ENCODE measurements at places on chromosomes 3 and 15.

- DNase-seq: no peak
Observed at GRCh38 chr15:100032358-100033085, 299.3 kb upstream of the LYSMD4 start.

DNA sequence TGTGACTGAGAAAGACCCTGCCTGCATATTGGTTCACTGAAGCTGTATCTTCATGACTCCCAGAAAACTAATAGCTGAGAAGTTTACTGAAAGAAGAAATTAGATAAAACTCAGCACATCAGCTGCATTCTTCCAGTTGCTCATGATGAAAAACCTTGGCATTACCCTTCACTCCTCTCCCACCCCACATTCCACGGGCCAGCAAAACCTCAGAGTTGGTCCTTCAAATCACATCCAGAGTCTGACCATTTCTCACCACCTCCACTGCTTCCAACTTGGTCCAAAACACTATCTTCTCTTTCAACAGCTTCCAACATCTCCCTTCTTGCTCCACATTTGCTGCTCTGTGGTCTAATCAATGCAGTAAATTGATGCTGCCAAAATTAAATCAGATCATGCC, 97.1 kb downstream of the CD47 start:
- no peak for DNase-seq

DNA sequence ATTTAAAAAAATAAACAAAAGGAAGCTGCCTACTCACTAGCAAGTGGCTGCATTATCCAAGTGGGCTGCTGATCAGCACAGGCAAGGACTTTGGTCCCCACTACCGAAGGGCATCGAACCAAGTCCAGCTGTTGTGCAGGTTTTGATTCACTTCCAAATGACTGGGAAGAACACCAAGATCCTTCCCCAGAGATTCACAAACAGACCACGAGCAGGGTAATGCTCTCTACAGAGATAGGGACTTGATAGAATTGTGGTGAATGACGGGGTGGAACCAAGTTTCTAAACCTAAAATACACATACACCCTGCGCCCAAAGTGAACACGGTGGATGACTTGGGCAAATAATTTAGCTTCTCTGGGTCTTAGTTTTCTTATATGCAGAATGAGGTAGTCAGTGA, 203.7 kb upstream of the ICE2 start:
- DNase-seq: no peak

DNA sequence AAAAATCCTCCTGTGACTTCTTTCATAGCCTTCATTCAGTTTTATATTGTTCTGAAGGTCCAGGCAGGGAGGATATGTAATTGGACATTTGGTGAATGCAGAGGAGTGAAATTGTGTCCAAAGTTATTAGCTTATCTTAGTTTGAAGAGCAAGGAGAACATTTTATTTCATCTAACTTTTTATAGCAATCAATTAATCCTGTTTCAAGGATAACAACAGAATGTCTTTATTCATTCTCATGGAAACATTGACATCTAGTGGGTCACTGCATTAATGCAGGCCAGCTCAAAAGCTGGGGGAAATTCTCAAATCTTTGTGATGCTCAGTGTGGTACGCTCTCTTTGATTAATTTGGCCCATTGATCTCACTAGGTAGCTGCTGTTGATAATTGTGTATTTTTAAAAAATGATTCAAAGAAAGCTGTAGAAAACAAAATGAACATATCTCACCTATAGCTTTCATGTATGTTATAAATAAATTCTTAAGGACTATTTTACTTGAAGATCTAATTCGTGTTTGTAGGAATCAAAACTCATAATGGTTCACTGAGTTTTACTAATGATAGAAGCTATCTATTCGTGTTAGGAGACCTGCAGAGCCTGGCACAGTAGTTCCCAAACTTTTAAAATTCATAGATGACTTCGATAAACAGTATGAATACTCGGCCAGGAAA, 150.8 kb upstream of the KCNMB2 start:
- peak; percentile 52 for DNase-seq

DNA sequence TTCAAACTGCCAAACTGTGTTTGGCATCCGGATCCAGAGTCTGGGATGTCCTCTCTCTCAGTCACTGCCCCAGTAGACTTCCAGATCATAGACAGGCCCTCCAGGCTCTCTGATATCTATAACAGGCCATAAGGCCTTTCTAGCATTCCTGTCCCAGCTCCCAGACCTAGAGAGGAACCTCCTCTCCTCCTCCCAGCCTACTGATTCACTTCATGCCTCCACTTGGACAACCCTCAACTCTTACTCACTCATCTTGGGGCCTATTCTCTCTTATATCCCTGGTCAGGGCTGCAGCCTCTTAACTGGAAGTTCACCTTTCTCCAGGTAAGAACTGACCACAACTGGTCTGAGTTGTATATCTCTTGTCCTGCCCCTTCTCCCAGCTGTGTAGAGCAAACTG, 253.7 kb upstream of the TRIM42 start:
- DNase-seq: no peak

- no peak for DNase-seq
Observed at GRCh38 chr3:52923963-52924362, 26.6 kb upstream of the STIMATE start.

DNA sequence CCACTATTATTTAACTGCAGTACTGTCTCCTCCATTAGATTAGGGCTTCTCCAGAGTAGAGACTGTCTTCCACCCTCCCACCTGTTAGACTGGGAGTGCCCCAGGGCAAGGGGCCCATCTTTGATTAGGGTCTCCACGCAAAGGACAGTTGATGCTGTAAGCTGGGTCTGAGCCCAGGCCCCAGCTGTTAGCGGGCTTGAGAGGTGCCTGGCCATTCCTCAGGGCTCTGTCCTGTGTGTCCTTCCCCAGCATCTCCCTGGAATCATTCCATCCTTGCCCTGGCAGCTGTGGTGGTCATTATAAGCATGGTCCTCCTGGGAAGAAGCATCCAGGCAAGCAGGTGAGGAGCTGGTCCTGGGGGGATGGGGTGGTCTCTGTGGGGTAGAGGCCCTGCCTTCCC, 6.1 kb downstream of the SLC51B start:
- DNase-seq: no peak

DNA sequence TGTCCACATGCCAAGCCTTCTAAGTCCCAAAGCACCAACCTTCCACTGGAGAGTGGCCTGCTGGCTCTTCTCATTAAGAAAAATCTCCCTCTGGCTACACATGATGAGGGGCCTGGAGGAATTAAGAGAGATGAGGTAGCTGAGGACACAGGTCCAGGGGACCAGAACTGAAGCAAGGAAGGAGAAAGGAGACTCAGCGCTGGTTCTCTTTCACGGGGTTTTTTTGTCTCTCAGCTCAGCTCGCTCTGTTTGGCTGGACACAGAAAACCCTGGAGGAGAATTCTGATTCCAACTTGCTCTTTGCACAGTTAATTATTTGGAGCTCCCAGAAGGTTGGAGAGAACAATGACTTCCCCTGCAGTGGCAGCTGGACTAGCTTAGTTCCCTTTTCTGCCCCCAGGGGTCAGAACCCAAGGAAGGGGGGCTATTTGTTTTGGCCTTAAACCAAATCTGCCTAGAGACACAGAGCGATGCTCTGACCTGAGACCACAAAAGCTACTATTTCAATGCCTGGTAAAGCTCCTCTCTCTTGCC, 507.6 kb downstream of the FHIT start:
- peak; percentile 82 for DNase-seq

GRCh38 chr3:141812084-141812483, 48.9 kb downstream of the GRK7 start:
- no peak for DNase-seq

GRCh38 chr3:128133273-128133883, 9.8 kb upstream of the RUVBL1 start:
- peak; percentile 52 for DNase-seq

- no peak for DNase-seq
Observed at GRCh38 chr3:28972921-28973320, 307.9 kb upstream of the RBMS3 start.

DNA sequence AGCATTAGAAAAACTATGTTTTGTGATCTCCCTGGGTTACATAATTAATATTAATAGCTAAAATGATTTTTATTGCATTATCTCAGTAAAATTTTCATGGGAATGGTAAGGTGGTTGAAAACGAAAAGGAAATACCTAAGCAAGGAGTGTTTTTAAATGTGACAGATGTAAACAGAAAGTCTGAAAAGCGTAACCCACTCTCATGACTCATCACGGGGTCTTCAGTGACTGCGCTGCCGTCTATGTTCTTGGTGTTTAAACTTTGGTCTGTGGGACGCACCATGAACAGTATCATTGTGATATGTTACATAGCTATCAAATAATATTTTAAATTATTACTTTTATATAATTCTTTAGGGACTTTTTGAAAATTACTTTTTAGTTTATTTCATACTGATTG, 19.8 kb downstream of the LRCH3 start:
- no peak for DNase-seq

GRCh38 chr15:96348112-96349027, 17.9 kb downstream of the NR2F2 start:
- no peak for DNase-seq

GRCh38 chr15:63367390-63367789, 14.3 kb downstream of the CA12 start:
- no peak for DNase-seq

DNA sequence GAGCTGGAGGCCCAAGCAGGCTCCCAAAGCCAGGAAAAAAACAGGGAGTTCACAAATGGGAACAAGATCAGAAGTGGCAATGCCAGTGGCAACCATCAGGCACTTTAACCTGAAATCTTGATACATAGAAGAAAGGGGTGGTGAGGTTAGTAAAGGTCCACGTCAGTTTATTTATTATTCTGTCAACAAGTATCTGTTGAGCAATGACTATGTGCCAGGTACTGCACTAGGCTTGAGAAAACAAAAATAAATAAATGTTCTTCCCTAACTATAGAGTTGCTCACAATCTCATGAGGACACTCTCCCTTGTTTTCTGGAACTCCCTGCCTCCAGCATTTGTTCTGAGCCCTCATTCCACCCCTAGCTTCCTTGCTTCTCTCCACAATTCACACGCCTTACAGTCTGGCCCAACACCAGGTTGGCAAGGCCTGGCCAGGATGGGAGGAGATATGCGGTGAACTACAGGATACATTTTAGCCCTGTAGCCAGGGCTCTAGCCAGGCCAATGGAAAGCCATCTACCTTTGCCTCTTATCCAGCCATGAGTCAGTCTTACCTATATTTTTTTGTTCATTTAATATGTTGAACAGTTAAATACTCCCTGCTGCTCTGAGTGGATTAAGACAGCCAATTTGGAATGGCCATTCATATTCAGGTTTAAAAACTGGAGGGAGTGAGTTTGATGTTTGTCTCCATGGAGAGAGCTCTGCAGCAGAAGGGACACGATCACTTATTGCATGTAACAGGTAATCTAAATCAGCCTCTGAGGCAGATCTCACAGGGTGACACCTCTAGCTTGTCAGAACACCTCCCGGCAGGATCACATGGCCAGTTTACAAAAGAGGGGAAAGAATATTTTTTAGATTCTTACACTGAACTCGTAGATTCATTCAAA, 161.9 kb upstream of the ATP11B start:
- no peak for DNase-seq

DNA sequence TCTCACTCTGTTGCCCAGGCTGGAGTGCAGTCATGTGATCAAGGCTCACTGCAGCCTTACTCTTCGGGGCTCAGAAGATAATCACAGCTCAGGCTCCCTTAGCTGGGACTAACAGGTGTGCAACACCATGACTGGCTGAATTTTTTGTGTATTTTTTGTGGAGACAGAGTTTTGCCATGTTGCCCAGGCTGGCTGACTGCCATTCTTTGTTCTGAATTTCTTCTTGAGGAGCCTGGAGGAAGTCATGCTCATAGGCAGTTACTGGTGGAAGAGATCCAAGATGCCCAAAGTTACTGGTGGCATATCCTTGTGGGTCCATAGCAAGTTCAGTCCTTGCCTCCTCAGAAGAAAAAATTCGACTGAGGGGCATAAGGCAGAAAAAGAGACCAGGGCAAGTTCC, 16.6 kb upstream of the UBP1 start:
- no peak for DNase-seq

DNA sequence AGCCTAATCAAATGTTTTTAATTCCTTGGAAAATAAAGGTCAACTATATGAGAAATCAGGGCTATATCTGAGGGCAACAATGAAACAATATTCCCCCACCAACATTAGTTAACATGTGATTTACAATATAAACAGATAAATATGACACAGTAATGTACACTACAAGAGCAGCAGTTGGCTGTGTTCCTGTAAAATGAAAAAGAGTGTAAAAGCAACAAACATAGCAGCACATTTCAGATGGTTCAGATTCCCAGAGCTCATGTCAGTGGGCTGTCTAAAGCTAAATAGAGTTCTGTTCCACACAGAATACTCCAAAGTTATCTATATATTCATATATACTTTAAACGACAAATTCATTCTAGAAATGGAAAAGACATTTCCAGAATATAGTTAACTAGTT, 42.6 kb downstream of the ANKRD28 start:
- no peak for DNase-seq

GRCh38 chr15:91936927-91937326, 83.4 kb downstream of the SLCO3A1 start:
- no peak for DNase-seq

GRCh38 chr3:67458896-67459530, 195.4 kb downstream of the SUCLG2 start:
- no peak for DNase-seq

GRCh38 chr15:92883163-92883875, 16.8 kb upstream of the CHD2 start:
- DNase-seq: peak; percentile 67

- no peak for DNase-seq
Observed at GRCh38 chr3:128152419-128153155, 694 bp upstream of the EEFSEC start.

DNA sequence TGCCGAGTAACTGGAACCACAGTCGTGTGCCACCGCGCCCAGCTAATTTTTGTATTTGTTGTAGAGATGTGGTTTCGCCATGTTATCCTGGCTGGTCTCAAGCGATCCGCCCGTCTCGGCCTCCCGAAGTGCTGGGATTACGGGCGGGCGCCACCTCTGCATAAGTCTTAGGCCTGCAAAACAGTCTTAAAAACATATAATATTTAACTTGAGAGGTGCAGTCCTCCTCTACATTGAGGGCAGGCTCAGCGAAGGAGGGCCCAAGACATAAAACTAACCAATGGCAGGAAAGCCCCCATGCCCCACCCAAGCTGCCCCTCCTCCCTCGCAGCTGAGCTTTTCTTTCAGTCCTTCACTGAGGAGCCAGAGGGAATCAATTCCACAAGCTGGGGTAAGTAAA, at the start of gene SLC28A2:
SLC28A2 (plus strand) TSS at position 347 of the 400 bp plus-strand sequence. CDS start 982 bp downstream, outside the sequence.
- no peak for DNase-seq
